ENCODE measurements at places on chromosomes 11 and 22. TPM values are rescaled to one million over a fixed set of nuclear protein-coding genes. Genes with fewer than 3 reads are reported as not detected.
A peak's percentile ranks its signal among the peaks of the same experiment; 100 is the strongest.

DNA sequence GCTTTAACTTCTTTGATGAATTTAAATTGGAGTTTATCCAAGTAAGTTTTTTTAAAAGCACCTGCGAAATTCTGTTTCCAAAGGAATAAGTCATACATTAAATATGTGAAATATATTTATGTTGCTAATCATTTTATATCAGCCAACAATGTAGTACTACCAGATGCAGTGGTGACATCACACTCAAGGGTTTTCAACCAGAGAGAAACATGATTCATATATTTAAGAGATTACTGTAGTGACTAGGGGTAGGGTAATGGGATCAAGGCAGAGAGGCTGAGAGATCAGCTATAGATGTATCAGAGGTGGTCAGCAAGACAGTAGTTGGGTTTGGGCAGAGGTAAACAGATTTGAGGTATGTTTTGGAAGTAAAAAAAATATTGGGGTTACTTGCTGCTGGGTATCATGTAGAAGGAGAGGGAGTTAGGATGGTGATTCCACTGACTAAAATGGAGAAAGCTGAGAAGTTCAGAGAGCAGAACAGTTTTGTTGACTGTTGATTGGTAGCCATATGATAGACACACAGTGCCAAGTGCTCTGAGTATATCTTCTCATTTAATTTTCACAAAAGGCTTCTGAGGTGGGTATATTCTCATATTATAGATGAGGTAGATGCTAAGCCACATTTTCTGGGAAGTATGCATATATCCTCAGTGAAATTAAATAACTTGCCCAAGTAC, 39.4 kb downstream of the CEP57 start:
- DNase-seq: no peak

SLC5A1 gene
- total RNA-seq: not detected

DNA sequence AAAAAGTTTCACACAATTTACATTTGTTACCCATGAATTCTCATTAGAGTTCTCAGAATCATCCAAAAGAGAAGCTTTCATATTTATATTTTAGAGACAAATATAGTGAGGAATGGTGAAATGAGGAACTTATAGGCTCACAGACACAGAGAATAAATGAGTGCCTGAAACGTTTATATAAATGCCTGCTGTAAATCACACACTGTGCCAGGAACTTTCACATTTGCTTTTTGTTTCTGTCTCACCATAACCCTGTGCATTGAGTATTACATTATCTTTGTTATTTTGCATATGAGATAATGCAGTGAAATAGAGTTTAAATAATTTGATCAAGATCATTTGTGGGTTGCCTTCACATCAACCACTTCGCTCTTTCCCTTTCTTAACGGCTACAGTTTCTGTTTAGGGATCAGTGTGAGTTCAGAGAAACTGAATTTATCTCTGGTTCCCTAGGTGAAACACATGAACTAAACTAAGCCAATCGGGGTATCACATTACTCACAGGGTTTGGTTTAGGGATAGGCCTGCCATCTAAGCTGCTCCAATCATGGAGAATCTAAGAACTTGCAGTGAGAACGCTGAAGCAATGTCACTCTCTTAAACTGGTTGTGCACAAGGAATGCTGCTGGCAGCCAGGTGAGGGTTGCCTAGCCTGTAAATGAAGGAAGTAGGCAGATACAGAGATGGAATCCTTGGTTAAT, 1339.2 kb upstream of the TENM4 start:
- no peak for DNase-seq

OR4P4 gene
- total RNA-seq: not detected

DNA sequence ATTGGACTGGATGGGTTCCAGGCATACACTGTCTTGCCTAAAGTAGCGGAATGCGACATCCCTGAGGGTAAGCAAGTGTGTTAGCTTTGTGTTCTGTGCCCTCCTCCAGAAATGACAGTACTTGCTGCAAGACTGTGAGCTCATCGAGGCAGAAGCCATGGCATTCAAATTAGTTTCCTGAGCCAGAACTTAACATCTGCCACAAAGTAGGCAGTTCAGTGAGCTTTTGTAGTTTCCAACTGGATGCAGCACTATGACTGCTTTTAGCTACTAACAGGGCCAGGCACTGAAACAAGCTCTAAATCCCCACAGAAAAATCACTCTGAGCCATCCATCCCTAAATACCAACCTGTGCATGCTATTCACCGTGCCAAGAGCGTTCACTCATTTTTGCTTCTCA, 1.2 kb upstream of the FAR1 start:
- no peak for DNase-seq

GRCh38 chr11:122633219-122633829, 22.2 kb upstream of the UBASH3B start:
- DNase-seq: no peak

DDI1 gene
- not detected for total RNA-seq

KRTAP5-10 gene
- not detected for total RNA-seq

ASCC2 gene
- 41.8 TPM for total RNA-seq

- no peak for DNase-seq
Measured at GRCh38 chr22:37991731-37992442, 7.5 kb upstream of the SOX10 start.

DNA sequence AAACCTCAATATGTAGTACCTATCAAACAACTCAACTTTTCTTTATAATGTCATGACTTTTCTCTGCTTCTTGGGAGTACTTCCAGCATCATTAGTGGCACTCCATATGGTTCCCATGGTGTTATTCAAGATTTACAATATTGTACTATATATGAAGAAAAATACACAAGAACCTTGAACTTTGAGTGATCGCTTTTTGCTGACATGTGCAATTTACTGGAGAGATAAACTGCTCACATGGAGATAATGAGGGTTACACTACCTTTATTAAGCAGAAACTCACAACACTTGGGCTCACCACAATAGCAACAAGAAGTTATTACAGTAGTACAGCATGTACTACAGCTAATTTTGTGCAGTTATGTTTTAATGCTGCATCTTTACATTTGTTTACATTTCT, 388.2 kb downstream of the DLG2 start:
- no peak for DNase-seq

PLEKHB1 gene
- total RNA-seq: 7.9 TPM

SCO2 gene
- total RNA-seq: 4.5 TPM

CCDC87 gene
- total RNA-seq: 0.68 TPM

RIMBP3B gene
- not detected for total RNA-seq

GRCh38 chr11:88569342-88569741, 231.8 kb upstream of the CTSC start:
- DNase-seq: no peak

DNA sequence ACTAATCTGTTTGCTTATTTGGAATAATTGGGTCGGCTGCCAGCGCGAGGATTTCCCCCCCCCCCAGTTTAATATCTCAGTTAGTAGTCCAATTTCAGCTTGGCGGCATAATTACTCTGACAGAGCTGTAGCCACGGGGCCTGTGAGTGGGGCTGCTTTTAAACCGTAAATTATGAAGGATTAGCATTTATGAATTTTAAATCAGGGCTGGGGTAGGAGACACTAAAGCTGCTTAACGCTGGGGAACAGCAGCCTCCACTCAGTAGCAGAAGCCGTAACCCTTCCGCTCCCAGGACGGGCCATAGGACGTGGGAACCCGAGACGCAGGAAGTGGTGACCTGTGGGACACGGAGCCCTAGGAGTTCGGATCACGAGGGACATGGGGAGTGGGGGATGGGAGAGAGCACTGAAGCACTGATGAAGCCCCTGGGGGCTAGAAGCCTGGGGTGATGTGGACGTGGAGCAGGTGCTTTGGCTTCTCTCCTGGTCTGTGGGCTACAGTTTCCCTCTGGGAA, 66.2 kb upstream of the LMO1 start:
- DNase-seq: no peak

DNA sequence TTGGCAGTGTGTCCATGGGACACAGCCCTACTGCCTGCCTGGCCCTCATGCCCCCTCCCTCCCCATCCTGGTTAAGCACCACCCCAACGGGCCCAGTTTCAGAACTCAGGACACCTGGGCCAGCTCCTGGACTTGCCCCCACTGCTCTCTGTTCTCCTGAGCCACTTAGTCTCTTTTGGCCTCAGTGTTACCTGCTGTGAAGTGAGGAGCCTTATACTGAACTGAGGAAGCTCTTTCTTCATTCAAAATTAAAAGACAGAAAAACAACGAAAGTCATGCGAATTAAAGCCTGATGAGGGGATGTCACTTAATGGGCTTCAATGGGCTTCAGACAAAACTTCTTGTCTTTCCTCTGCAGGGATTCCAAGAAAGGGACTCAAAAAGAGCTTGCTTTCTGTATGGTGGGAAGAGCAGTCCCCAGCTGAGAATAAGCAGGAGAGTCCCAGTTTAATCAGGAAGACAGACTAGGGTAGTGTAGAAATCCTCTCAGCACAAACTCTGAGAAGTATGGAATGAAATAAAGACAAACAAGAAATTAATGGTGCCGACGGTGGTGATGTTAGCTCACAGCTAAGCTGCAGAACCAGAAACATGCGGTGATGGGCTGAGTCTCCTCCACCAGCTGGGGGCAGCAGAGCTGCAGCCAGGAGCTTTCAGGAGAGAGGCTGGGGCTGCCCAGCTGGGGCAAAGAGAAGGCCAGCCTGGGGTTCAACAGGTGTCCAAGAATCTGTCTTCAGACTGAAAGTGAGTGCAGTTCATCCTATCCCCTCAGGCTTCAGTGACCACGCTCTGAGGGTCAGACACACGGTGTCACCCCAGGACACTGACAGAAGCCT, 101.0 kb downstream of the GGTLC2 start:
- DNase-seq: no peak

DNA sequence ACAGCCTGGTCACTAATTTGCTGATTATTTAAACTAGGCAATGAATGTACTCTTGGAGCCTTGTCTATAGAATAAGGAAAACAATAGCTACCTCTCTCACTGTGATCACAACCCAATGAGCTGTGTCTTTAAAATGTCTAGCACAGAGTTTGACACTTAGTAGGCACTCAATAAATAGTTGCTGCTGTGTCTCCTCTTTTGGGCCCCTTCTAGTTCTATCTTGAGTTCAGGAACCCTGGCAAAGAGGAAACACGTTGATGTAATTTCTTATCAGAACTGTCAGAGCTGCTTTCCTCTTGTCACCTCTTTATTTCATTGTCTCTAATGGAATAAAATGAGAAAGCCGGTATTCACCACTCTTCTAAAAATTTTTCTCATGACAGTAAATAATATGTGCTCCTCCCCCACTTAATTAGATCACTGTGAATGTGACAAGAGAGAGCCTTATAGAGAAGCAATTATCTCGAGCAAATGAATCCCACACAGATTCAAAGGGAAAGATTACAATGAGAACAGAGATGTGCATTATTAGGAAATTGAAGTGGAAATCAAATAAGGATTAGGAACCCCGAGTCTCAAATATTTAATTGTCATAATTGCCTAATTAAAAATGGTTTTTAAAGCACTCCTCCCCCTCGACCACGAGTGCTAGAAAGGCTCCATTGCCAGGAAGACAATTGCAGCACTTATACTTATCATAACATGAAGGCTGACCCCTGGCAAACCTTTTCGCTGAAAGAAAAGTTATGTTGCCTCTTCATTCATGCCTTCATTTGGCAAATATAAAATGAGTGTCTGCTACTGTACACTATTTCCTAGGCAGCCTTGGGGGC, 175.0 kb upstream of the BDNF start:
- DNase-seq: no peak

SLC1A2 gene
- total RNA-seq: 0.78 TPM

DNA sequence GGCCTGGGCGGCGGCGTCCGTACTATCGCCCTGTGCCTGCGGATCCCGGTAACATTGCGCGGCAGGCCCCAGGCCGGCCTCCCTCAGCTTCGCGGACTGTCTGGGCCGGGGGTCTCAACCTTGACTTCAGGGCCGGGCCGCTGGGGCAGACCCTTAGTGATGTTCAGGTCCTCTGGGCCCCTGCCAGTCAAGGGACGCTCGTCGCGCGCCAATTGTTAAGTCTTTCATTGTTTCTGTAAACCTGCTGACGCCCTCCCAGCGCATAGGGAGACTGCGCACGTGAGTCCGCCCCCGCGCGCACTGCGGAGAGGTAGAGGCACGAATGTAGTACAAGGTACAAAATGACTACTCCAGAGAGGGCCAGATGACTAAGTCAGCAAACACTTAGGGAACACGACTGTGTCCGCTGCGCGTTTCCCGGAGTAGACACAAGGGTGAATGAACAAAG, 451 bp upstream of the HDHD5 start:
- peak; percentile 8 for DNase-seq

DNA sequence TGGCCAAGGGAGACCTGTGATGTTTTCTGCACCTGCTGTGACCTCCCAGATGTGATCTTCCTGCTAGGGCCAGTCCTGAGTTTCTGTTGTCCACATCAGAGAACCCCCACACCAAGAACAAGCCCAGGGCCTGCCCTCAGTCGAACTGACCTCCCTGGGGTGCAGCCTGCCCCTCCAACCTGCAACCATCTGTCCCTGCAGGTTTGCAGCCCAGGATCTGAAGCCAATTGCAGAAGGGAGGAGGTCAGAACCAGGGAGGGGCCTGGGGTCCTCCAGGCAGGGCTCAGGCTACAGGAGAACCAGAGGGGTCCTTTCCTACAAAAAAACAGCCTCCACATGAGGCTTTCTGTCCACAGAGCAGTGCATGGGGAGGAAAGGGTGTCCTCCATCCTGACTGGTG, 807 bp downstream of the TRIM3 start:
- DNase-seq: no peak

MMP3 gene
- total RNA-seq: 8.9 TPM

DNA sequence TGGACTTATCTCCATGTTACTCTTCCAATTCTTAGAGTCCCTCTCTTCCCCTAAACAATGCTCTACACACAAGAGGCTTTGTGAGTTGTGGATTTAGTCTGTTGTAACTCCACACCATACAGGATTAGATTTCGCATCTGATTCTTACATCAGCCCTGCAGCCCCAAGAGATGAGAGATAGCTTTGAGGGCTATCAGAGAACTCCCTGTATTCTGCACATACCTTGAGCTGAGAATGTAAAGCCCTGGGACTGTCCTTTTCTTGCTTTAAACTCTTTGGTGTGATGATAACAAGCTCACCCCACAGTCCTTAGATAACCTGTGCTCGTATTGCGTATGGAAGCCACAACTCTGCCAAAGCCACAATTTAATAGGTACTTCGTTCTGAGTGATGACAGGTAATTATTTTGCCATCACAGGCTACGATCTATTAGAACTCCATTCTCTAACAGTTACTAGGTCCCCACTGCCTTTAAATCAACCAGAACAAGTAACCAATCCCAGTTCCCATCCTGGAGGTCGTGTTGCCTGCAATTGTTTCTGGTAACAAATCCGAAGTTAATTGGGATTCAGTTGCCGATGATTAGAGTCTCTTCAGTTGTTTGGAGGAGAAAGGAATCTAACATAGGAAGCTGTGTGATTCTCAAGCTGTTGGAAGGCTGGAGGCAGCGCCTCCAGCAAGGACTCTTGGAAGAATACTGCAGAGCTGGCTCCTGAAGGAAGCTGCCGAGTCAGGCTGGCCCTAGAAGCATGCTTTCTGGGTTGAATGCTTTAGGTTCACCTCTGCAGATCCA, 1.3 kb upstream of the PARVG start:
- no peak for DNase-seq

CASP12 gene
- 7.8 TPM for total RNA-seq

All from thoracic aorta (tissue), 2 donors.